ENCODE measurements at places on chromosomes 12 and 14. TPM values are rescaled to one million over a fixed set of nuclear protein-coding genes. Genes with fewer than 3 reads are reported as not detected.

- no peak for DNase-seq
Measured at GRCh38 chr14:33393895-33394368, 455.3 kb downstream of the NPAS3 start.

GRCh38 chr14:69700575-69700974 is 66.4 kb upstream of the SRSF5 start:
- no peak for DNase-seq

DNA sequence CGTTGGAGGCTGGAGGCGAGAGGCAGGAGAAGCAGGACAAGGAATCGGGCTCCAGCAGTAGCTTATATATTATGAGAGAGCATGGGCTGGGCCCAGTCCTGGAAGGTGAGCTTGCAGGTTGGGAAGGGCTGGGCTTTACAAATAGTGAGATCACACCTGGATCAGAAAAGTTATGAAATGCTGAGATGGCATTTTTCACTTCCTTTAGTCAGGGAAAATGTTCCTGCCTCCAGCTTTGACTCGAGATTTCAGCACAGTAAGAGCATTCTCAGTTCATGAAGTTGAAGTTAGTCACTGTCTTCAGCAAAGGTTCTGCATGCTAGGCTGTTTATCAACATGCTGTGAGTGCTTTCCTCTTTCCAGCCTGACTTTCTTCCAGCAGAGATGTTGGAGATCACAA is at the start of gene KRT6C:
KRT6C (minus strand) TSS at position 38 of the 400 bp plus-strand sequence. CDS start 68 bp downstream, outside the sequence.
- no peak for DNase-seq

DNA sequence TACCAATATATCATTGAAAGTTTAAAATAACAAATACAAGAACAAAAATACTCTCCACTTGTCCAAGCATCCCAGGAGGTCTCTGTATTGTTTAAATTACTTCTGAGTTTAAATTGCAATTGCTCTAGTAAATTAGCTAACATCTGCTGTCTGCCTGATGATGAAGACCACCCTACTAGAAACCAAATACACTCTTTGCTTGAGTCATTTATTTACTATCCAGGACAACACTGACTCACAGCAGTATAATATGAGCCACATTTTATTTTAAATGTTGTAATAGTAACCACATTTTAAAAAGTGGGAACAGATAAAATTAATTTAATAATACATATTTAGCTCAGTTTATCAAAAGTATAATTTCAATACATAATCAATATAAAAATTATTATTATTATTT is 62.9 kb upstream of the EEA1 start:
- DNase-seq, result no peak

GRCh38 chr12:105477873-105478272 is 147.4 kb downstream of the C12orf75 start:
- DNase-seq, result no peak

GRCh38 chr12:10354502-10354901 is 35.3 kb downstream of the KLRK1 start:
- DNase-seq, result no peak

DNA sequence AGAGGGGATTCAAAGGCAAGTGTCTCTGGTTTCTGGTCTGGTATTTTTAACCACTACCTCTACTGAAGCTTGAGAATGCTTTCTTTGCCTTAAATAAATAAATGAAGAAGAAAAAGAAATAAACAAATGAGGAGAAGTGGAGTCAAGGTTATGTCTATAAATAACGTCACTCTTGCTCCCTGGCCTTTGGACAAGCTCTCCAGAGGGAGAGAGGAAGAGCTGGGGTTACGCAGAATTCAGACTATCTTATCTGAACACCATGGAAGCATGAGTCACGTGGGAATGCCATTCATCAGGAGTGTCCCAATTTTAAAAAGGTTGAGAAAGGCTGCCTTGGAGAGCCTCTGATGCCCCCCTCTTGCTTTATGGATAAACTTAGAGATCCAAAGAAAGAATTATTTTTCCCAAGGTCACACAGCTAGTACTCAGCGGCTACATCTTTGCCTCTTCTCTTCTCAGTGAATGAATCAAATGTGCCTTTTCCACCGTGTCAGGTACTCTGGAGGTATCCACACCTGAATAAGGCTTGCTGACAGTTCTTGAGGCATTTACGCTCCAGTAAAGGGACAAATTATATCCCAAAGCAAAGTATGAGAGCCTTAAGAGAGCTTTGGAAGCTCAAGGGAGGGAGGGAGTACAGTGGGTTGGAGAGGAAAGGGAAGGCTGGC is 12.9 kb upstream of the MSI1 start:
- DNase-seq, result no peak

- no peak for DNase-seq
Measured at GRCh38 chr12:123260081-123260480, 11.6 kb downstream of the CDK2AP1 start.

- no peak for DNase-seq
Measured at GRCh38 chr14:100891051-100891450, 12.5 kb downstream of the RTL1 start.

C3AR1 gene
- 0.14 TPM for total RNA-seq

GLS2 gene
- 0.65 TPM for total RNA-seq

COX8C gene
- total RNA-seq, result not detected
